NCI-H1417 treated with DMSO at 0.1 percent for 48 hours (cell line): ENCODE measurements at places on chromosomes 1 and 21.

DNA sequence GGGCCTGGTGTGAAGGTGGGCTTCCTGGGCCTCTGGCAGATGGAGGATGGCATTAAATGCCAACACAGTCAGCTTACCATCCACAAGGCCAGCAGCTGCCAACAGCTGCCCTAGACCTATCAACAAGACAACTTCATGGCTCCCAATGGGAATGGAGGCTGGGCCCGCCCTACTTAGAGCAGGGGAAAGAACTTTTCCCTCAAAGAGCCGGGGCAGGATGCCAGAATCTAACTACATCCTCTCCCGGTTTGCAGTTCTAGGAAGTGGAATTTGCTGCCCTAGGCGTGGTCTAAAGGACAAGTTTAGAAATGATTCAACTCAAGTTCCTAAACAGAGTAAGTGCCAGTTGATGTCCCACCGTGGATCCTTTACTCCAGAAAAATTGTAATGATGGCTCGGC lies 13.1 kb downstream of the ICMT start:
- DNase-seq, result no peak

DNA sequence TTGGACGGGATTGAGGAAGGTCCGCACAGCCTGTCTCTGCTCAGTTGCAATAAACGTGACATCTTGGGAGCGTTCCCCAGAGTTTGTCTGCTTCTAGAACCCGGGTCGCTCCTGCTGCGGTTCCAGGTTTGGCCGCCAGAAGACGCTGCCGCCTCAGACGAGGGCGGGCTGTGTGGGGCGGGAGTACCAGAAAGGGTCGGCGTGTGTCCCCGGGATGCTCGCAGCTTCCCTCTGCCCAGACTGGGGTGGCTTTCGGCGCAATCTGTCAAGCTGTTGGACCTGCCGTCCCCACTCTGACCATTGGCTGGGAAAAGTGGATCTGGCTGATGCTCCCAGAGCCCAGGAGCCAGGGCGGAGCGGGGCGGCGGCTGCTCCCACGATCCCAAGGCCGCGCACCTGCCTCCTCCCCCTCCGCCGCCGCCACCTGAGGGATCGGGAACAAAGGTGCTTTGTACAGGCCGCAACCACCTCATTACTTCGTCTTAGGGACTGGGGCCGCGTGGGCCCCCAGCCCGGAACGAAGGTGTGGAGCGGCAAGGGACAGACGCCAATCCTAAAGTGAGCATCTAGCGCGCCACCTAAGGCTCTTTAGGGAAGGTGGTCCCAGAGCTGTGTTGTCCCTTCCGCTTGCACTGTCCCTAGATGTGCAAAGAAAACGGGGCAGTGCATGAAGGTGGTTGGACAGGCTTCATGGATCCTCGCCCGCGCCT lies 683 bp upstream of the EFNA4 start:
- no peak for DNase-seq

GRCh38 chr1:191575746-191576145 lies 582.5 kb upstream of the RGS18 start:
- no peak for DNase-seq

- DNase-seq, result no peak
Measured at GRCh38 chr1:35120458-35121133, 41.4 kb downstream of the ZMYM1 start.

- no peak for DNase-seq
Measured at GRCh38 chr1:173193639-173194038, 13.5 kb downstream of the TNFSF4 start.

- DNase-seq, result no peak
Measured at GRCh38 chr1:119318466-119319309, 49.9 kb upstream of the HAO2 start.

DNA sequence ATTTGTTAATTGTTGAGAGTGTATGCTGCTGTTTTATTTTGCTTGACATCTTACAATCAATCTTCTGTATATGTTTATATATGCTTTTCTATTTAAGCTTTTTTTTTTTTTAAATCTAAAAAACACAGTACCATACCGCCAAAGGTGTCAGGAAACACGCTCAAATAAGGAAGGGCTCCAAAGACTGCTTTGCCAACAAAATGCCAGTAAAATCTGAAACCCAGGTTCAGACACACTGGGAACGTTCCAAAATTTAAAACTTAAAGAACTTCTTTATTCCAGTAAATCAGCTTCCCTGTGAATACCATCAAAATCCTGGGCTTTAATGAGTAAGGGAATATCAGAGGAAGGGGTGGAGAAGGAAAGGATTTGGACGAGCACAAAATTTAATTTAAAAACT lies 87.3 kb downstream of the SIM2 start:
- no peak for DNase-seq

DNA sequence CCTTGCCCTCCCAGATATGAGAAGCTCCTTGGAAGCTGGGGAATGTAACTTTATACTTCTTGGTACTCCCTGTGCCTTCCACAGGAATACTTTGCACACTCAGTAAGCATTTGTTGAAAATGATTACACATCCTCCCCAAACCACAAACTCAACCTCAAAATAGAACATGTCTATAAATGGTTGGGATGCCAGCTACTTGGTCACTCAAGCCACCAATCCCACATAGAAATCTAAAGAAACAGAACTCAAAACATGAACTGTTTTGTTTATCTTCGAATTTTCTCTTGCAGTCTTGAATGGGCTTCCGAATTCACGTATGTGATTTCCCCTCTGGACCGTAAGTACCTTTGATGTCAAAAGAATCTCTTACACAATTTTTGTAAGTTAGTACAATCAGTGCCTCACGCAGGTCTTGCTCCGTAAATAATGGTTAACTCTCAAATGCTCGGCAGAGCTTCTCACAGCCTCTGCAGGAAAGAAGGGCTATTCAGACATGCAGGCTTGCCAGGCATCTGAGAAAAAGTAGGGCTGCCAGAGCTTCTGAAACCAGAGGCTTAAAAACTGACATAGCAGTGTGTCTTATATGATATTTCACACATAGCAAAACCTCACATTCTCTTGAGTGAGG lies 26.9 kb downstream of the SORT1 start:
- DNase-seq, result no peak
